ENCODE measurements at places on chromosomes 2 and 18.

DNA sequence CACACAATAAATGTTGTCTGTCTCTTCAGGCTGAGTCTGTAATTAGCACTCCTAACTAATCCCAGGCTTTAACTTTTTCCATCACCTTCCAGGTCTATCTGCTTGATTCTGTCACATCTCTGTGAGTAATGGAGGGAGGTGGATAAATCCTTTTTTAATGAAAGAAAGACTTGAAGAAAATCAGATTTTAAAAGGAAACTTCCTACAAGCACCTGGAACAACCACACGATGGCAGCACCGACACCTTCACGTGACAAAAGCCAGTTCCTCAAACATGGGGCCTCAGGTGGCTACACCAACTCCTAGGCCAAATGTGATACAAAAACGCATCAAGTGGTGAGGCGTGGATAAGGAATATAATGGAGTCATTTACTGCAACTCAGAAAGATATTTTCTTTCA is 41.8 kb downstream of the TGFBRAP1 start:
- peak; percentile 25 for DNase-seq

GRCh38 chr2:45046786-45047185 is 37.5 kb upstream of the SIX2 start:
- no peak for DNase-seq

DNA sequence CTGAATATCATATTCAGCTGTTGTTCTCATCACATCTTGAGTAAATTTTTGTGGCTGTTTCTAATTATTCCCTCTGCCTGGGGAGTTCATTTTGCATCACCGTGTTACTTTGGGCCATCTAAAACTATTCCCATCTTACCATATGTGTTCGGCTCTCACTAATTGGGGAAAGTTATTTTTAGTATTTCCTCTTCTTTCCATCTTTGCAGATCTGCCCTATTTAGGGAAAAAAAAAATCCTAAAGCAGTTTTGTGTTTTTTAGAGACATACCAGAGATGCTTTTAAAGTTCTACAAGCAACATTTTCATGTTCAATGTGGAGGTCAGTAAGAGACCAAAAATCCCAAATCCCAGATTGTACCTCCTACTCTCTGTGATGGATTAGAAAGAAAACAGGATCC is 111.3 kb upstream of the NDUFV2 start:
- peak; percentile 44 for DNase-seq

DNA sequence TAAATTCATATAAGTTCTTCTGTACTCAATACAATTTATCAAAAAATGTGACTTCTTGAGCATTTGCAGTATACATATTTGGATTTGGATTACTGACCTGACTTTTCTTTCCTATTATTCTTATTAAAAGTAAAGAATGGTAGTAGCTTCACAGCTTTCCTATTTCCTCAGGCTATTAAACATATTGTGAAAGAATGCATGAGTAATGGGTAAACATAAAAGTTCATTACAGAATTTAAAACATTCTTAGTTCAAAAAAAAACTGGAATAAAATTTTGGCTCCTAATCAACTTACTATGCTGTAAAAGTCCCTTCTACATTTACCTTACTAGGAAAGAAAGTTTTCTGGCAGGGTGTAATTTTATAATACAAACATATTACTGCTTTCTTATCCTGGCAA is 27.3 kb upstream of the C2orf66 start:
- DNase-seq = no peak

- DNase-seq = no peak
Observed at GRCh38 chr18:8870528-8870927, 165.2 kb downstream of the MTCL1 start.

DNA sequence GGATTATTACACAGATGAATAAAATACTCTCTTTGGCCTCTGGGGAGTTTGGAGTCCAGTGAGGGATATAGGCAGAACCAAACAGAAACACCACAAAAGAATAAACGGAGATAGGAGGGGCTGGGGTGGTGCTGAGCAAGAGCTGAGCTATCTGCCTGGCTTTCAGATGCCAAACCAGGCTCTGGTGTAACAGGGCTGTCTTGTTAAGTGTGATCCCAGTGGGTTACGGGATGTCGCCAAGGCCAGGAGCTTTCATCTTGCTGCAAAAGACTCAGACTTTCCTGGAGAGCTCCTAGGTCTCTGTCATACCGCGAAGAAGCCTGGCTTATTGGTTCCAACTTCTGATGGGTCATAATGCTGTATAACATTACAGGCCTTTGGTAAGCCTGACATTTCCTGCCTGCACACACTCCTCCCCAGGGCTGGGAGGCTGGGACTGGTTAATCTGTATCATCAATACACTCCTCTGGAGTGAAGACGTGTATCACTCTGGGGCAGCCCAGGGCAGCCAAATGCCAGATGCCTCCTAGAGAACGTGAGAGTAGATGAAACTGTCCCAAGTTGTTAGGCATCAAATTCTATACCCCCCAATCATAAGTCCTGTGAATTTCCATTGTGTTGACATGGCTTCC is 60.5 kb downstream of the STPG4 start:
- peak; percentile 73 for DNase-seq

- no peak for DNase-seq
Observed at GRCh38 chr2:121491518-121491917, 39.2 kb upstream of the RNU4ATAC start.

DNA sequence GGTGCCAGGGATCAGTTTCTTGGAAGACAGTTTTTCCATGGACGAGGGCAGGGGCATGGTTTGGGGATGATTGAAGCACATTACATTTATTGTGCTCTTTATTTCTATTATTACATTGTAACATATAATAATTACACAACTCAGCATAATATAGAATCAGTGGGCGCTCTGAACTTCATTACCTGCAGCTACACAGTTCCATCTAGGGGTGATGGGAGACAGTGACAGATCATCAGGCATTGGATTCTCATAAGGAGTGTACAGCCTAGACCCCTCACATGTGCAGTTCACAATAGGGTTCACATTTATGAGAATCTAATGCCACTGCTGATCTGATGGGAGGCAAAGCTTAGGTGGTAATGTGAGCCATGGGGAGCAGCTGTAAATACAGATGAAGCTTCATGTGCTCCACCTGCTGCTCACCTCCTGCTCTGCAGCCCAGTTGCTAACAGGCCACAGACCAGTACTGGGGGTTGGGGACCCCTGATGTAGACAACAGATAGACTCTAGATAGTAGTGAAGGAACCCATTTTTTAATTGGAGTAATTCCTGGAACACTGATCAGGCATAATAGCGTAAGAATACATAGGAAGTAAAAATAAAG is 41.5 kb upstream of the MC4R start:
- DNase-seq = no peak

GRCh38 chr2:46270384-46270783 is 26.8 kb upstream of the EPAS1 start:
- DNase-seq = no peak

DNA sequence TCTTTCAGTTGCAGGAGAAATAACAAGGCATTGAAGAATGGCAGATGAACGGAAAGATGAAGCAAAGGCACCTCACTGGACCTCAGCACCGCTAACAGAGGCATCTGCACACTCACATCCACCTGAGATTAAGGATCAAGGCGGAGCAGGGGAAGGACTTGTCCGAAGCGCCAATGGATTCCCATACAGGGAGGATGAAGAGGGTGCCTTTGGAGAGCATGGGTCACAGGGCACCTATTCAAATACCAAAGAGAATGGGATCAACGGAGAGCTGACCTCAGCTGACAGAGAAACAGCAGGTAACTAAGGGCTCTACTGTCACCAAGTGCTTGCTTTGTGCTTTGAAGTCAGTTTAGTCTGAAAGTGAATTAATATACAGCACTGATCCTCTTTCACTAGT is 118.5 kb upstream of the UNC80 start:
- DNase-seq = no peak

DNA sequence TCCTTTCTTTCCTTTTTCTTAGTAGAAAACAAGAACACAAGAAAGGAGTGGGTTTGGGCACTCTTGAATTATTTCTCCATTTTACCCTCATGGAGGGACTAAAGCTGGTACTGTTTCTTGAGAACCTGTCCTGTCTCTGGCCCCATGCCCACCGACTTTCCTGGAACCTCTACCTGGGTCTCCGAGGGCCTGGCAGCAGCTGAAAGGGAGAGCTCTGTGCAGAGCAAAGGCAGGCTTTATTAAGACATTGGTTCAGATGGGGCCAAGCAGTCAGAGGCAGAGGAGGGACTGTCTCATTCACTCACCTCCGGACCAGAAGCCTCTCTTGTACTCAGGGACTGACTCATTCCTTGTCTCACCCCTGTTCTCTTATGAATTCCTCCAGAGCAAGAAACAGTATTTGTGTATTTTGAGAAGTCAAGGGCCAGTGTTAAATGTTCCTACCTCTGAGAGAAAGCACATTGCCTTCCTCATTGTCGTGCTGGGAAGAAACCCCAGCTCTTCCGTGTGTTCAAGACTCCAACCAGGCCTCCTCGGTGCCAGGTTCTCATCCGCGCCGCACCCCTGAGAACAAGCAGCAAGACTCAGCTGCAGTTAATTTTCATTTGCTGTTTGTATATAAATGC is 201.9 kb upstream of the NT5C1B start:
- no peak for DNase-seq

- DNase-seq = peak; percentile 27
Observed at GRCh38 chr18:45856531-45856930, 31.1 kb downstream of the SIGLEC15 start.

- DNase-seq = no peak
Observed at GRCh38 chr18:11366410-11366809, 217.0 kb upstream of the PIEZO2 start.

- peak; percentile 4 for DNase-seq
Observed at GRCh38 chr18:40935423-40935822, 1019.6 kb upstream of the PIK3C3 start.

DNA sequence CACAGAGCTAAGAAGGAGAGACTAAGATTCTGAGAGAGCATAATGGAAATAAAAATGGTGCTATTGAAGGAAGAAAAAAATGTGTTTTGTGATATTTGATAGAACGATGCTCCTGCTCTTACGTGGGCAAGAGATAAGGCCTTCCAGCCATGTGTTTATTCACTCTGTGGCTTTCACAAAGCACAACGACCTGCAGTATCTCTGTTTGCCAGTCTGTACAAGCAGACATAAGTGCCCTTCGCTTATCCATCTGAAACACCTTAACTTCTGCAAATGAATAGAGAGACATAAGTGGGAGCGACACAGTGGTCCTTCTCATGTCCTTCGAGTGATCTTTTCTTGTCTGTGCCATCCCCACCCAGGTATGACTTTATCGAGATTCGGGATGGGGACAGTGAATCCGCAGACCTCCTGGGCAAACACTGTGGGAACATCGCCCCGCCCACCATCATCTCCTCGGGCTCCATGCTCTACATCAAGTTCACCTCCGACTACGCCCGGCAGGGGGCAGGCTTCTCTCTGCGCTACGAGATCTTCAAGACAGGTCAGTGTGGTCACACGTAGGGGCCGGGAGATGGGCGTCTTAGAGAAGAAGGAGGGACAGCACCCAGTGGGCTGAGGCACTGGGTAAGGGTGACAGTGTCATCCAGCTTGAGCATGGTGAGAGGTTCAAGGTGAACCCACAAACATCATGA is 33.7 kb downstream of the NRP2 start:
- DNase-seq = no peak

DNA sequence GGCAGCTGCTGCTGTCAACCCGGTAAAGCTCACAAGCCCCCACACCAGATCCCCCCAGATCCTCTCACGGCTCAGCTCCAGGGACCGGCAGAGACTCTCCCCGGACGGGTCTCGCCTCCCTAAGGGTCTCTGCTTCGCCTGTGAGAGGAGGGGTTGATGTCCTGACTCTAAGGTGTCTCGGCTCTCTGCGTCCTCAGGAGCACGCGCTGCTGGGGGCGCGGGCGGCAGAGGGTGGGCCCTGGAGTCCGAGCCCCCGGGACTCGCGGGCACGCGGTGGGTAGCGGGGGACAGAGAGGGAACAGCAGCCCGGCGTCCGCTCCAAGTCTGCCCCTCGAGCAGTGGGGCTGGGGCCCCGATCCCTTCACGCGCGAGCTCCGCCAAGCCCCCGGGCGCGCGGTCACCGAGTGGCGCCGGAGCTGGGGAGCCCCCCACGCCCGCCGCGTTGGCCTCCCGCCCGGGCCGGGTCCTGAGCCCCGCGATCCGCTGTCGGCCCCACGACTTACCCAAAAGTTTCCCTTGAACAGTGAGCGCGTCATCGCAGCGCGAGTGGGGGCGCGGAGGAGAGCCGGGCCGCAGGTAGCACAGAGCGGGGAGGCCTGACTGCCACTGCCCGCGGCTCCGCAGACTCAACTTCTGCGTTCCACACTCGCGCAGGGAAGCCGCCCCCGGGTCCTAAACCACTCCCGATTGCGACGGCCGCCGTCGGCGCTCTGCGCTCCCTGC is at the start of gene PSTPIP2:
TSS of gene PSTPIP2 (minus strand) at position 608 of the 723 bp plus-strand sequence. CDS start at position 536, 72 bp downstream.
- DNase-seq = peak; percentile 68

DNA sequence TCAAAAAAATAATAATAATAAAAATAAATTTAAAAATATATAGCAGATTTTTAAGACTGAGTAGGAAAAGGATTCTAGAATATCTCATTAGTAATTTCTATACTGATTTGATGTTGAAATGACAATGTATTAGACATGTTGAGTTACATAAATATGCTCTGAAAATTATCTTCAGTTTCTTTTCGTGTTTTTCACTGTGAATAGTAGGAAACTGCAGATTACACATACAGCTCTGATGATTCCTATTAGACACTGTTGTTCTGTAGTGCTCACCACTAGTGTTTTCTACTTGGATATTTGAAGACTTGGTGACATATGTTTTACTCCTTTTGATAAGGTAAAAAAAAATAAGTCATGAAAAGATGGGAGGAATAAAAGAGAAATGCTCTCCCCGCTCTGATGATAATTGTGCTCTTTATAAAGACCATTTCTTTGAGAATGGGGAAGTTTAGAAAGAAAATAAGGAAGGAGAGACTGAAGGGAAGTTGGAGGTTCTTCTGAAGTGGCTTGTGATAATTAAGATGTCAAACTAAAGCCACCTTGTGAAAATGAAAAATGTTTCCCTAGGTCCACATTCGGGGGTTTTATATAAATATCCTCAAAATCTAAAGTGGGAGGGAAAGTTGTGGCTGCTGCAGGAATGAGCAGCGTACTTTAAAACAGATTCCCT is 52.9 kb downstream of the SLC9A2 start:
- DNase-seq = no peak

- peak; percentile 63 for DNase-seq
Observed at GRCh38 chr18:10497206-10497749, 28.5 kb upstream of the NAPG start.

DNA sequence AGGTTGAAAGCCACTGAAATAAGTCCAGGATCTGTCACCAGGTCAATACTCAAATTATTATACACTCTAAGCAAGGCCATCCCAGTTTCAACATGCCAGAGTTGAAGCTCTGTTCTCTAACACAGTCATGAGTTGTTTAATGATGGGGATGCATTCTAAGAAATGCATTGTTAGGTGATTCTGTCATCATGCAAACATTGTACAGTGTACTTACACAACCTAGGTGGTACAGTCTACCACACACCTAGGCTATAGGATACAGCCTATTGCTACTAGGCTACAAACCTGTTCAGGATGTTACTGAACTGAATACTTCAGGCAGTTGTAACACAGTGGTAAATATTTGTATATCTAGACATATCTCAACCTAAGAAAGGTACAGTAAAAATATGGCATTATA is 162.2 kb downstream of the BAZ2B start:
- DNase-seq = no peak

DNA sequence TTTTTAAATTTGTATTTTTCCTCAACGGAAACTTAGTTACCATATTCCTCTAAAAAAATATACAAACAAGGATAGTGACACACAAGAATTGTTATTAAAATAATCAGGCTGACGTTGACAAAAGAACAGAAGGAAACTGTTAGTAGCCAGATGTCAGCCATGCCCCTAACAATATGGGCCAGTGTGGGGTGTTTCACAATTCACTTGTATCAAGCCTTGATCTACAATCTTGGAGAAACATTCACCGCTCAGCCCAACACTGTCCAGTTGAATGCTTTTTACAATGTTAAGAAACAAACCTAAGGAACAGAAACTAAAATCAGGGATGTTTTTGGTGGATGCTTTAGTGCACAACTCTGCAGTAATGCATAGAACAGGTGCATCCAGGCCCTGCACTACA is 44.6 kb downstream of the TMEFF2 start:
- DNase-seq = peak; percentile 14

All from AG08395 (cell line).